ENCODE measurements at places on chromosomes 4 and X. TPM values are rescaled to one million over a fixed set of nuclear protein-coding genes. Genes with fewer than 3 reads are reported as not detected.

MAGED4B gene
- polyA plus RNA-seq: 99.6 TPM

NSUN7 gene
- 12.4 TPM for polyA plus RNA-seq

RAB39B gene
- 4.2 TPM for polyA plus RNA-seq

F9 gene
- not detected for polyA plus RNA-seq

GYPA gene
- polyA plus RNA-seq: 0.81 TPM

- DNase-seq: no peak
Observed at GRCh38 chr4:179855469-179855868, 2387.7 kb upstream of the TENM3 start.

DNA sequence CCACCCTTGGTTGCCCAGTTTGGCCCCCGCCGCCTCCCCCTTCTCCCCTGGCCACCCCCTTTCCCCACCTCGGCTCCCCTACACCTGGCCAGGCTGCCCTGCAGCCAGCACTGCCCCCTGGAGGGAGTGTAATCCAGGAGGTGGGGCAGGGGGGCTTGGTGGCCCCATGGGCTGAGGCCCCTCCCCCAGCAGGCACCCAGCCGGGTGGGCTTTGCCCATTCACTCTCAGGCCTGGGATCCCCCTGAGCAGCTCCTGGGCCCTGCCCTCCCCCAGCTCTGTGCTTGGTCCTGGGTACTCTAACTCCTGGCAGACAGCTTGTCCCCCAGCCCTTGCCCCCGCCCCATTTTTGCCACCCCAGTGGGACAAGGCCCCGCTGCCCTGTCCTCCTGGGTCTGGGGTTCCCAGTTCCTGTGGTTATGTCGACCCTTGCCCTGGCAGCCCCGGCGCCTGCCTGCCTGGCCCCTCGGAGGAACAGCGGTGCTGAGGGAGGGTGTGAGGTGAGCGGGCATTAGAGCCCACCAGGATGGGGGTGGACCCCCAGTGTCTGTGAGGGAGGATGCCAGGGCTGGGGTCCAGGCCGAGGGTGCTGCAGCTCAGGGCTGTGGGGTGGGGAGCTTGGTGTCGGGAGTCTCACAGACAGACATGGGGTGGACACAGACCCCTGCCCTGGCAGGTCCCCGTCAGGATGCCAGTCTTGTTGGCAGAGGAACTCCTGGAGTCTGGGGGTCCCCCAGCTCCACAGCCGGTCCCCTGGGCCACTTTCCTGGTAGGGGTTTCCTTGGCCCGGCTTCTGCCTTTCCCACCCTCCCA is 10.2 kb downstream of the NAT8L start:
- no peak for DNase-seq

- DNase-seq: peak; percentile 32
Observed at GRCh38 chr4:106301393-106302061, 14.5 kb downstream of the TBCK start.

DNA sequence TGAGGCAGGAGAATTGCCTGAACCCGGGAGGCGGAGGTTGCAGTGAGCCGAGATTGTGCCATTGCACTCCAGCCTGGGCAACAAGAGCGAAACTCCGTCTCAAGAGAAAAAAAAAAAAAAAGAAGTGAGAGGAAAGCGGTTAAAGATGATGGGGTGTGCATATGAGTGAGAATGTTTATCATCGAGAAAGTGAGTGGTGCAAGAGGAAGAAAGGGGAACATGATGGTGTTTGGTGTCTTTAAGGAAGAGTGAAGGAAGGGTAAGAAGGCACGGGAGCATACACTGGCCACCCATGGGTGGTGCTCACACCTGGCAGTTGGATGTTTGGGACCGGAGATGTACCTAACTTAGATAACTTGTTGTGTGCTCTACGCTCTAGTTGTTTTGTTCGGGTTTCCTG is 62.2 kb downstream of the STOX2 start:
- no peak for DNase-seq

DNA sequence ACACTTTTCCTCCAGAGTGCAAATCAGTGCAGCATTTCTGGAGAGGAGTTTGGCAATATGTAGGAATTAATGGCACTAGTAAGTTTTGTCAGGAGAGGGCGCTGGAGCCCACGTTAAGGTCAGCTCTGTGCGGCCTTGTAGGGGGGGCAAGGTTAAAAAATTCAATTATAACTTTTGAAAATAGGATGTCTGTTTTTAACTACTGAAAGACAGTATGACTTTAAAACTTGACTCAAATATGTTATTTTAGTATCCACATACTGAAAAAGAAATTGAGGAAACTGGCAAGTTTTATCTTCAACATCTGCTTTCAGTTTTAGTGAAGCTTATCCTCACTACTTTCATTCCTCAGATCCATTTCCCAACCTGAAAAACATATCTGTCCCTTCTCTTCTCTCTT is 30.9 kb upstream of the HSD17B13 start:
- DNase-seq: peak; percentile 61

DNA sequence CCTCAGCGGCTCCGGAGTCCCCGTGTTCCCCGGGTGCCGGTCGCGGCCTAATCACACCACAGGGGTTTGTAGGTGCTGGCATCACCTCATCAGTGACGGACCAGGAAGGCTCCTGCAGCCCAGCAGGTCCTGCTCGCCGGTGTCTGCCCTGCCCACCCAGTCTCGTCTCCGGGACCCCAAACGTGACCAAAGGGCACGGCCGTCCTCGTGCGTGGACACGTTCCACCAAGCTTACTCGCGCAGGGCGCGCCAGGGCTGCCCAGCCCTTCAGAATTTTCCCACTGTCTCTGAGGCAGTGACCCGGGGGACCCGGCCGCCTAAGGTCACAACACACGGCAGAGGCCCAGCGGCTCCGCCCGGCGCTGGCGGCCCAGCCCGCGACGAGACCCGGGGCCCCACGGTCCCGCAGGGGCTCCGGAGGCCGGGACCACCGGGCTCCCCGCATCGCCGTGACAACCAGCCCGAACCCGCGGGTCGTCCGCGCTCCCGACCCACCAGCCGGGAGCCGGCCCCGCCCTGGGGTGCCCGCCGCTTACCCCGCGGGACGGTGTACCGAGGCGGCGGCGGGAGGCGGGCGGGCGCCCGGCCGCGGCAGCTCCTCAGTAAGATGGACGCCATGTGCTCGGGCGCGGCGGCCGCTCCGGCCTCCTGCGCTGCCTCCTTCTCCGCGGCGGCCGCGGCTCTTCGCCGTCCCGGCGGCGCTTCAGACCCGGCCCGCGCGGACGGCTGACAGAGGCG is 454 bp downstream of the LETM1 start:
- peak; percentile 38 for DNase-seq

- no peak for DNase-seq
Observed at GRCh38 chr4:72209600-72209999, 177.8 kb downstream of the NPFFR2 start.

DNA sequence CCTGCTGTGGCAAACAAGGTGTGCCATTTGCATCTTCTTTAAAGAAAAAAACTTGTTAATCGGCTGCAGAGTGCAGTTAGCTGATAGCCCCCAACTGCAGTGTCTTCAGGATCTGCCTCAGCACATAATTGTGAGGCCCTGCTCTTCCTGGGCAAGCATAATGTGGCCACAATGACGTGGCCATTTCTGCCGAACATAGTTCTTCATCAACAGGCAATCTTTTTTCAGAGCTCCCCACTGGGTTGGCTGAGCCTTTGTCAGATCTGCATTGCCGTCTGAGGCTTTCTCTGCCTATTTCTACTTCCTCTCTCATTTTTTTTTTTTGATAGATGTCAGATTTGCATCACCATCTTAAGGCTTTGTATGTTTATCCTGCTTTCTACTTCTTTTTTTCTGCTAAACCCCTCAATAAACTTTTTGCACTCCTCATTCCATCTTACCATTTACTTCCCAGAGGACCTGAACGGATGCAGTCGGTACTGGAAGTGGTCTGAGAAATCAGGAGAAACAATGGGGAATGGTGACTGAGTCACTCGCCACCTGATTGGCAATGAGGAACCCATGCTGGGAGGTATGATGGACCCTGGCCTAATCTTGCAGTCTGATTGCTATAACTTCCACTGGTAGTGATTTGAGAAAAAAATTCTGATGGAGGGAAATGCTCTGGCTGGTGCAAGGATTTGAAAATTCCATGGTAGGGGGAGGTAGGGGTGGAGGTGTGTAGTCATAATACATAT is 21.2 kb upstream of the TAB3 start:
- peak; percentile 6 for DNase-seq

GRCh38 chr4:153186046-153186728 is 18.1 kb upstream of the TRIM2 start:
- DNase-seq: no peak

DNA sequence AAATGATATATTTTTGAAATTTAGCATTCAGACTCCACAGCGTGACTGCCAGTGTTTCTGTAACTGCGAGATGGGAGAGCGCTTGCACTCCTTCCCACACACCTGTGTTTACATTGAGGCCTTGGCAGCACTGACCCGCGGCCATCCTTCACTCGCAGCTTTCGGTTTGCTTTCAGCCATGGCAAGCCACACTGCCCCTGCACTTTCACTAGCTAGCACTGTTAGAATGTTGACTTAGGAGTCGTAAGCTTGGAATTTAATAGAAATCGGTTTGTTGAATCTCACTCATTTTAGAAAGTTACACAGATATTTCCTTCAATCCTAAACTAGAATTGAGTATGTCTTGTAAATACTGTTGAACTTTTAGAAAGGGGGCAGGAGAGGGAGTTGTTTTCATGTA is 136.2 kb downstream of the CFAP299 start:
- DNase-seq: peak; percentile 44

GRCh38 chrX:112450810-112451209 is 228.9 kb downstream of the LHFPL1 start:
- no peak for DNase-seq
